Cerebellum (tissue), 4 donors: ENCODE measurements at places on chromosomes 16 and 17. TPM values are rescaled to one million over a fixed set of nuclear protein-coding genes. Genes with fewer than 3 reads are reported as not detected.

SCN4A gene
- total RNA-seq, result 0.09 TPM

DNA sequence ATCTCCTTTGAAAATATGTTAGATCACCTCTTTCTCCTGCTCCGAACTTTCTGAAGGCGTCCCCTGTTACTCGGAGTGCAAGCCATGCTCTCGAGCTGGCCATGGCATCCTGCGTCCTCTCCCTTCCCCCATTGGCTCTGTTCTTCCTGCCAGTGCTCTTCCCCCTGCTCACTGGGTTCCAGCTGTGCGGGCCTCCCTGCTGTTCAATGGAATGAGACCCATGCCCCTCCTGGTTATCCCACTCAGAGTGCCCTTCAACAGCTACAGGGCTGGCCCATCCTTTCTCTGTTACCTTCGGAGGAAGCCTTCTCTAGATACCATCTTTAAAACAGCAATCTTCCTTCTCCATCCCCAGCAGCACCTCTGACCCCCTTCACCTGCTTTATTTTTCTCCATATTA, 504.3 kb downstream of the MAF start:
- DNase-seq, result no peak

DNA sequence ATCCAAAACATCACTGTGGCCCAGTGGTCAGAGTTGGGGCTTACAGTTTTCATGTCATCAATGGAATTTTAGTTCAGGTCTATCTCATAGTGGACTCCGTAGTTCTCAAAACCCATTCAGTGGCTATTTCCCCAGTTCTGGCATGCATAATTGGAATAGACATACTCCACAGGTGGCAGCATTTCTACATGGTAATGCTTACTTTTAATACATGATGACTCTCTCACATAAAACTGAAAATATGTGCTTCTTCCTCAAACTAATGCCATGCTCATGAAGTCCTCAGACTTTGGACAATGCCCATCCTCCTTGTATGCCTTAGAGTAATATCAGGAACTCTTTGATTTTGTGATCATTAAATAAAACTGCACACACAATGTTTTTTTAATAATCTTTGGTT, 857.4 kb upstream of the GOT2 start:
- no peak for DNase-seq

- no peak for DNase-seq
These were observed 1265.3 kb downstream of the CDH11 start for GRCh38 chr16:63856537-63856936.

- peak; percentile 72 for DNase-seq
These were observed 631 bp downstream of the NXPH3 start for GRCh38 chr17:49576088-49576916.

CHST6 gene
- 3.1 TPM for total RNA-seq
